Femur (tissue), 1 donor: ENCODE measurements at places on chromosomes 11 and 22.

DNA sequence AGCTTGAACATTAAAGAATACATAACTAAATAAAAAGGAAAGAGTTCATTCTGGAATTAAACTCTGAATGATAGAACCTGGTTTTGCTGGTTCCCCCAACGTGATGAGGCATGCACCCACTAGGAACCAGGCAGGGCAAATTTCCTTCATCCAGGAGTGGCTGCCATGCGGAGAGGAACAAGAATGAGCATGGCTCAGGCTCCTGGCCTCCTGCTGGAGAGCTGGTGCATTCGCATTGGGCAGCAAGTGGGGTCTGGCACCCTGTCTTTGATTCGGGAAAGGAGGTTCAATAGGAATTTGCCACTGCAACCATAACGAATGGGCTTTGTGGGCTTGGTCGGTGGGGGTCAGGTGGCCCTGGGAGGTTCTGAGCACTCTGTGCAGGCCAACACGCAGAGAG, 169.8 kb upstream of the TENM4 start:
- no peak for DNase-seq

DNA sequence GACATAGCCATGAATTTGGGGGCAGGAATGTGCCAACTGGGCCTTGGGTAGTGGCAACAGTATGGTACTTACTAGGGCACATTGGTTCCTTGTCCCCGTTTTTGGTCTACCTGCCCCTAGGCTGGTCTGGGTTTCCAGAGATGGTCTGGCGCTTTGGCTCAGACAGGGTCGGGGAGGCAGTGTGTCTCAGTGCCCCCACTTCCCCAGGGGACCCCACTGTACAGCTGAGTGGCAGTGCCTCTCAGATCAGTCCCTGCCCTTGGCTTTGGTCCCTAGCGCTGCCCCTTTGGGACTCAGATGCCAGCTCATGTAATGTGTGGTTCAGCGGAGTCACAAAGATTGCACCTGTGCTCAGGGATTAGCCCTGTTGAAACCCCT, 3.3 kb downstream of the RIC8A start:
- DNase-seq, result no peak

- no peak for DNase-seq
These were observed 173.2 kb upstream of the SORL1-AS1 start for GRCh38 chr11:121625777-121626506.

GRCh38 chr11:130798280-130798679, 118.0 kb downstream of the SNX19 start:
- DNase-seq, result no peak

DNA sequence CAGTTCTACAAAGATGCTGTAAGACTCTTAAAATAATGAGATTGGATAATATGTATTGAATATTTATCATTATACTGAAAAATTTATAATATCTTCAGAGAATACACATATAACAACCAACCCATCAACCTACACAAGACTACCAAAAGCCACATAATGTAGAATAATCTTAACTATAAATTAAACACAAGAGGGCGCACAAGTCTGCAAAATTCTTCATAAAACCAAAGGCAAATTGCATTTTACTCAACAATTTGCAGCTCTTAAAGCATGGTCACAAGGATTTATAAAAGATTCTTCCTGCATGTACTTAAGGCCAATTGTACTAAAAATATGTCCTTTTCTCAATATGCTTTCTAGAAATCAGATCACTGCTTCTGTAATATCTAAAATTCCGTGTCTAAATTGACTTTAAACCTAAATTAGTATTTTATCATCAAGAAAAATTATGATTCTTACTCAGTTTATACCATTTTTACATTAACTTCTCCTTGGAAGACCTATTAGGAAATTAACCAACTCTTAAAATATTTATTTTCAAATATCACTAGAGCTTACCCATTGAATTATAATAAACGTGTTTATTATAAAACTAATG, 79.0 kb downstream of the TTC28 start:
- DNase-seq, result no peak

GRCh38 chr11:59787816-59788215, 22.8 kb downstream of the MRPL16 start:
- DNase-seq, result no peak

- no peak for DNase-seq
These were observed 7.4 kb upstream of the OR52N4 start for GRCh38 chr11:5746614-5747013.

- DNase-seq, result no peak
These were observed 11.0 kb downstream of the TNKS1BP1 start for GRCh38 chr11:57313788-57314135.

- no peak for DNase-seq
These were observed 302.5 kb upstream of the ISX start for GRCh38 chr22:34763496-34763895.

DNA sequence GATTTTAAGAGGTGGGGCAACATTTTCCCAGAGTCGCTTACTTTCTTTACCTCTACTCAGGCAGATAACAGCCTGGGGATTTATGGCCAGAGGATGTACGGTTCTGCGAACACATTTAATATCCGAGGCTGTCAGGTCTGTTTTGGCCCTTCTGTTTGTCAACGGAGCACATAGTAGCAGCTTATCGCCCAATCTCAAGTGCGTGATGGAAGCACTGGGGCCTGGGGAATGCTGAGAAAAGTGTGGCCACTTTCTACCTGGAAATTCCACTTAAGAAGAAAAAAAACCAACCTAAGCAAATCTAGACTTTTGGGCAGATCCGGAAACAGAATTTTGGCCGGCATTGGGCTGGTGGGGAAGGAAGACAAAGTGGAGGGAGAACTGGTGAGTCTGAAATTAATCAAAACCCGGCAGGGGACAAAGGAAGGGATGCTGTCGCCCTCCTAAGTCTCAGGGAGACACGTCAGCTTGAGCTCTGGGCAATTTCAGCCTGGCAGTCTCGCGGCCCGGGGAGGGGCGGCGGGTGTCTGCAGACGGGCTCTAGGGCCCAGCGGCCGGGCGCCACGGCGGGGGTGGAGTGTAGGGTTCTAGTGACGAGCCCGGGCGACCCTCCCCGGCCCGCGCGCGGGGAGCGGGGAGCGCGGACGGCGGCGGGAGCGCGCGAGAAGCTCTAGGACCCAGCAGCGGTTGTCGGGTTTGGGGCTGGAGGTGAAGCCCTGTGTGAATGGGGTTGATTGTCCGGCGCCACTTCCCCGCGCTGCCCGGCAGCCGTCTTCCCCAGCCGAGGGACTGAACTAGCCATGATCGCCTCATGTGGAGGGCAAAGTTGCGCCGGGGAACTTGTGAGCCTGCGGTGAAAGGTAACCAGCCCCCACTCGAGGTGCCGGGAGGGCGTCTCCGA, at the start of gene AMOTL1:
AMOTL1 (plus strand) TSS at position 656 of the 901 bp plus-strand sequence; CDS start at position 812, 156 bp downstream.
- DNase-seq, result peak; percentile 95

GRCh38 chr11:82895437-82896091, 4.7 kb downstream of the PRCP start:
- no peak for DNase-seq

DNA sequence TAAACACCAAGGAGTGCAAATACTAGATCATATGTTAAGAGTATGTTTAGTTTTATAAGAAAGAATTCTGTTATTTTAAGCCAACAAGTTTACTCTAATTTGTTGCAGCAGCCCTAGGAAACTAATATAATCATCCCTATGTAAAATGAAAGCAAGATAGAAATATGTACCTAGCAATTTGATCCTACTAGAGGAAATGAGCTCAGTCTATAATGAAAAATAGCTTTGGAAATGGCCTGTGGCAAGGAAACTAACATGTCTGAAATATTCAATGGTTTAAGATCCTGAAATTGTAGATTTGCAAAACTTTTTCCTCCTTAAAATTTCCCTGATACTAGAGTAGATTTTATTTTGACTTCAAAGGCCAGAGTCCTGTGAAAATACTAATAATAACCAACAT, 112.7 kb upstream of the SLC5A12 start:
- no peak for DNase-seq

- DNase-seq, result no peak
These were observed 24.5 kb upstream of the RNASEH2C start for GRCh38 chr11:65745049-65745448.

GRCh38 chr11:12126344-12127019, 16.1 kb downstream of the MICAL2 start:
- no peak for DNase-seq

DNA sequence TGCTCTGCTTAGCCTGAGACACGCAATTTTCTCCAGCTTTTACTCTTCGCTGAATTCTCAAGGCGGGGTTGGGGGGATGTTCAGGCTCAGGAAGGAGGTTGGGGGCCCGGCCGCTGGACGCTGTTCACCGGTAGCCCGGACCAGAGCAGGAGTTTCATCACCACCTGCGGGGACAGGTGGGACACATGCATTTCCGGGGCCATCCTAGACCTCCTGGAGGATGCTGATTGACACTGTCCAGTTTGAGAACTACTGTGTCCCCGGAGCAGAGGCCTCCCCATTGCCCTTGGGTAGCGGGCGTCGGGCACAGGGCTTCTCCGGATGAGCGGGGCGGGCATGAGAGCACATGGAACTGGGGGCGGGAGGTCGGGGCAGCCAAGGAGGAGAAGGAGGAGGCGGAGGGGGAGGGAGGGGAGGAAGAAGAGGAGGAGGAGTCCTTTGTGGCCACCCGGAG, 144.0 kb upstream of the GRK3 start:
- no peak for DNase-seq

GRCh38 chr11:43278193-43278956, 33.4 kb upstream of the API5 start:
- DNase-seq, result peak; percentile 28

GRCh38 chr11:39732001-39732400, 1727.5 kb downstream of the LRRC4C start:
- DNase-seq, result no peak

DNA sequence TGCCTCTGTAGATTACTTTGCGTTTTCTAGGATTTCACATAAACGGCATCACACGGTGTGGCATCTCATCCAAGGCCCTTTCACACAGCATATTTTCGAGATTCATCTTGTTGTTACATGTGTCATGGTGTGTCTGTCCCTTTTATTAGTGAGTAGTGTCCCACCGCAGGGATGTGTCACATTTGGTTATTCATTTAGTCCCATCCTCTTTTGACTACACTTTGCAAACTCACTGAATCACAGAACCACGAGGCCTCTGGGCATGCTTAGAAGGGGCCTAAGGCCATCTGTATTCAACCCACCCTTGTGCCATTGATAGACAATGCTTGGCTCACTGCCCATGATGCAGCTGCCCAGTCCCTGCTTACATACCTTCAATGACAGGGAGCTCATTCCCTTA, 4.2 kb upstream of the RAC2 start:
- DNase-seq, result no peak

DNA sequence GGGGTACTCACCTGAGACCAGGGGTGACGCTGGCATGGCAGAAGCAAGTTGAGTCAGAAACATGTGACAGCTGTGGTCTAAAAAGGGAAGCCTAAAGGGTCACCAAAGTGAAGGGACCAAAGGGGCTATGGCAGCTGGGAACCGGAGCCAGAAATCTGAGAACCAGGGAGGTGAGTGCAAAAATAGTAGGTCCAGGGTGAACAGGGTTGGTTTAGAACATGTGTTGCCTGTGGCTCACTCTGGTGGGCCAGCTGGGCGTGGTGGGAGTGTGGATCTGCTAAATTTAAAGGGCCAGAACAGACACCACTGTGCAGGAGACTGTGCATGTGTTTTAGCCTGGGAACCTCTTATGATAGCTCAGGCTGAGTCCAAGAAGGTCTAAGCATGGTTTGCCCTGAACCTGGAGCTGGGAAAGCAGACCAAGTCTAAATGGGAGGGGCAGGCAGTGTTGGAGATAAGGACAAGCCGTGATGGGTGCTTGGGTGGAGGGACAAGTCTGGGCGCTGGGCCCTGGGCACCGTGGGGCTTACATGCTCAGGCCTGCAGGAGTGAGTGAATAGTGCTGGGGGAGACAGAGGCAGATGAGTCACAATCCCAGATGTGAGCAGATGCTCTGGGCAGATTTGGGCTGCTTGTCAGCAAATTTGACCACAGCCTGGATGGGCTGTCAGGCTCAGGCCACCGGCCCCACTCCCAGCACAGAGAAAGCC, 41.4 kb upstream of the ZBED5 start:
- peak; percentile 74 for DNase-seq

DNA sequence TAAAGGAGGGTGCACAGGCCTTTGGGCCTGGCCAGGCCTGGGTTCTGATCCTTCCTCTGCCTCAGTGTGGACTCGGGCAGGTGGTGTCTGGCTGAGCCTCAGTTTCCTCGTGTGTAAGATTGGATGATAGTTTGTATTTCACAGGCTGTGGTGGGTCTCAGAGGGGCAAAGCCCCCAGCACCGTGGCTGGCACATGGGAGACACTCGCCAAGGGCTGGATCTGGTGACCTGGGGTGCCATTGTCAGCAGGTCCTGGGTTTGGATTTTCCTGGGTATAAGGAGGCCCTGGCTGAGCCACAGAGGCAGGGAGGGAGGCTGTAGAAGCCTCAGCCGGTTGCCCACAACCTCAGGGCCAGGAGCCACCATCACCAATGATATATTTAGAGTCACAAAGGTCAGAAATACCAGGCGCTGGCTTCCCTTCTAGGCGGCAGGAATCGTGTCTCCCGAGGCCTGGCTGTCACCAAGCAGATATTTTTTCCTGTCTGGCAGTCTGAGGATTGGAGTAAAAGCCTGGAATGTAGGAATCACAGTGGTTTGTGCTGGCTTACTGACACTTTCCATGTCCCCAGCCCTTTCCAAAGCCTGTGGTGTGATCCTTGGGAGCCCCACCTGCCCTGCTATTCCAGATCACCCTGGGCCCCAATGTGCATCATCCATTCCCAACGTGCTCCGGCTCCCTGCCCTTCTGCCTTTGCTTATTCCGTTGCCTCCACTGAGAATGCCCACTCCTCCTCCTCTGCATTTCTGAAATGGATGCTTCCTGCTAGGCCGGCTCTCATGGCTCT, 15.6 kb downstream of the KCNC1 start:
- no peak for DNase-seq

DNA sequence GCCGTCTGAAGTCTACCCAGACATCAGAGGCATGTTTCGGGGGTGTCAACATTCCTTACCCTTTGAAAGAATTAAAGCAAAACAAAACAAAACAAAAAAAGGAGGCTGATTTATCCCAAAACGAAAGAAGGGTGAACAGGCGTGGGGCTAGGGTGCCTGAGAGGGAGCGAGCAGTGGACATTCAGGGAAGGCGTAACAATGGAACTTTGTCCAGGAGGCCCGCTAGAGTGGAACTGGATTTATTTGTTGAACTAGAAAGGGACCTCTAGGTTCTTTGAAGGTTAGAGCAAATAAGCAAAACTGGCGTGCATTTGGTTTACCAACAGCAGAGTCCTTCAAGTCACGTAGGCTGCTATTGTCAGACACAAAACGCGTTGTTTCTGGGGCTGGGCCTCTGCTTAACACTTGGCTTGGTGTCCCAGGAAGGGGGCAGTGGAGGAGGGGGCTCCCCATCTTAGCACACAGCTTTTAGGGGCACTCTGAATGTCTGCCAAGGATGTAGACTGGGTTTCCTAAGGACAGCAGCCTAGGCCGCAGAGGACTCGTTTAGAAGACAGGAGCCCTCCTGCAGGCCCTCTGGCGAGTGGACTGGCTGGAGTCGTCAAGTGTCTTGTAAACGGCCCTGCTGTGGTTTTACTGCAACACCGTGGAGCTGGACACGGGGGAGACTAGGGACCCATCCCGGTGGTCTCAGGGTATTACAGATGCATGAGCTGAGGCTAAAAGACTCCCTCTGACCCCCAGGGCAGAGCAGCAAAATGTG, 203.7 kb upstream of the SORL1-AS1 start:
- peak; percentile 43 for DNase-seq

GRCh38 chr11:92455210-92455790, 230.7 kb downstream of the FAT3 start:
- no peak for DNase-seq
